ENCODE measurements at places on chromosomes 1 and 21. TPM values are rescaled to one million over a fixed set of nuclear protein-coding genes. Genes with fewer than 3 reads are reported as not detected.

BRINP2 gene
- total RNA-seq = not detected

- DNase-seq = no peak
These were observed 80.9 kb upstream of the DPYD start for GRCh38 chr1:98001764-98002163.

DNA sequence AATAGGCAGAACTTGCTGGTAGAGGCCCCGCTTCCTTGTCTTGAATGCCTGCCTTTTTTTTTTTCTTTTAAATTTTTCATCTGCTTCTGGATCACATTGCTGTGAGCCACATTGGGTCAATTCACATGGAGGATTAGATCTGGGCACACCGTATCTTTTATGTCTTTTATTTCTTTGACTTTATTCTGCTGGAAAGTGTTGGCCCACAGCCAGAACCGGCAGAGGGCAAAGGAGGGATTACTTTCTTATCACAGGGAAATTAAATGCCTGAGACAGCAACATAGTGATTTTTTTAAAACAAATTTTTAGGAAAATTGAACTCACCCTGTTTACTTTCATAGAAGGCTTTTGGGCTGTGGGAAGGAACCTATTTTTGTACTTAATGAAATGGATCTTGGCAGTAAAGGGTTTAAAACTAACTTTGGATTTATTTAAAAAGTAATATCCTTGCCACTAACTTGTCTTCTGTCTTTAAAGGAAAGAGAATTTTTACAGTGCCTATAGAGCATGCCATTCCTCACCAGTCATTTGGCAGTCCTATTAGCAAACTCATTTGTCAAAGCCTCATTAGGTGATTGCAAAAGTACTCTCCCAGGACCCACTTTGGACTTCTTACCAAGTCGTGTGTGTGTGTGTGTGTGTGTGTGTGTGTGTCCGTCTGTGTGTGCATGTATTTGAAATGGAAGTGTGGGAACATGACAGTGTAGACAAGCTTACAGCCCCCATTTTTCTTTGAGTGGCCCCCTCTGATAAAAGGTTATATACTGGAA is 68.4 kb downstream of the ST6GALNAC3 start:
- no peak for DNase-seq

DNA sequence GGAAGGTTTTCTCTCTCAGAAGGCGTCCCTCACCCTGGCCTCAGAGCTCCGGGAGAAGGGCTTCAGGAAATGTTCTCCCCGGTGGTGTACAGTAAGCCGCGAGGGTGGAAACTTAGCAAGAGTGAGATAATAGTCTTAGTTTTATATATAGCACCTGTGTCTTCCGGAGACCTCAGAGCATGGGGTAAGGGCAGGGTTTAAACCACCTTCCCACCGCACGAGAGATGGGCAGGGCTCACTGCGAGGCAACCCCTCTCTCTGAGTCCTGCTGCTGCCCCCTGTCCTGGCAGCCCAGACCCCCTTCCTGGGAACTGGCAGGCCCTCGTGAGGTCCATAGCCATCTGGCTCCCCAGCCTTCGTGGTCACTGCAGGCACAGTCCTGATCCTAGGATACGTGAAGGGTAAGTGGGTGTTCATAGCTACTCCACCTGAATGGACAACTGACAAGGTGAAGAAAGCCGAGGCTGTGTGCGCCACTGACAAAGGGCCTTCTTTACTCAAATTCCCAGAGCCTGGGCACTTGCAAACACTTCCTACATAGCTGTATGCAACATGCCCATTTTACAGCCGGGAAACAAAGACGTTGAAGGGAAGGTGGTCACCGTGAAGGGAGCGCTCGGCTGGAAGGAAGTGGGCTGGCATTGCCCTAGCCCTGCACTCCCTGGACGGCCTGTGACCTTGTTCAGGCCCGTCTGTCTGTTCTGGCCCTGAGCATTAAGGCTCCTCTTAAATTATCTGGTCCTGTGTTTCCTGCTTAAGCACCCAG is 26.9 kb downstream of the ITPKB start:
- no peak for DNase-seq

GRCh38 chr1:200934676-200935245 is 40.1 kb downstream of the INAVA start:
- DNase-seq = peak; percentile 14

HPCA gene
- 1.2 TPM for total RNA-seq

- no peak for DNase-seq
These were observed 10.1 kb downstream of the EYA3 start for GRCh38 chr1:28078262-28078661.

DMRTA2 gene
- 2.4 TPM for total RNA-seq

DTL gene
- 60.4 TPM for total RNA-seq

DNA sequence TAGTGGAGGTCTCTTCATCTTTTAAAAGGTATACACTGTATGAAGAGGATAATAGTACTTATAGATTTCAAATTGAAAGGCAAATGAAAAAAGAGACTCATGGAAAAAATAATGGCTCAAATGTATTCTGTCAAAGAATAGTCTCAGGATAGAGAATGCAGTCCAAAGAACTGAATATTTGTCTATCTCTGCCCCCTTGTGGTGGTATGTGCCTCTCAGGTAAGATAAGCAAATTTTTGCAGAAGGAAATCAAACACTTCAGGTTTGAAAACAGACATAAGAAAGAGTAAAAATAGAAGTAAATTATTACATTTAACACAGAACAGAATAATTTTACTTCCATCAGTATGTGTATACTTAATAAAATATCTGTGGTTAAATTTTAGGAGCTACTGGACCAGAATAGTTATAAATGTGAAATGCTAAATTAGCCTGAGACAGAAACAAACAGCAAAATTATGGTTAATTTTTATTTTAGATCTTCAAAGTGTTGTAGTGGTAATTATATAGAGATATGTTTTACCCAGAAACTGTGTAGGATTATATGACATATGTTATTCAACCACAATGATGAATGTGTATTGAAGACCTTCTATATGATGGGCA is 164.4 kb upstream of the PALMD start:
- DNase-seq = peak; percentile 75
